ENCODE measurements at places on chromosomes 2 and 18.

- DNase-seq, result no peak
These were observed 1334.8 kb upstream of the CELF4 start for GRCh38 chr18:38900445-38900844.

DNA sequence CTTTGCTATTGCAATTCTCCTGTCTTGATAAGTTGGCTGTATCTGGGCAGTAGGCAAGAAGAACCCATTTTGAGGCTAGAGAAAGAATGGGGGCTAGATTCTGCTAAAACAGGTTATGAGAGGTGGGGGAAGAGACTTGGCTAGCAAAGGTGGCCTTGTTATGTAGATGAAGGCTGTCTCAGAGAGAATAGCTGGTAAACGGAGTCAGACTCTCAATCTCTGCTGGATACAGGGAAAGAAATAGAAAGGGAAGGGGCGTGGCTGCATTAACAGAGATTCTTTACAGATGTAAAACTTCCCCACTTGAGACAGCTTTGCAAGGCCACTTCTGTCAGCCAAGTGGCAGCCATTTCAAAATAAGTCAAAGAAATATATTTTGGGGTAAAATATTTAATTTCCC is 38.1 kb upstream of the ARHGAP25 start:
- no peak for DNase-seq

GRCh38 chr18:77539860-77540259 is 290.2 kb downstream of the GALR1 start:
- DNase-seq, result no peak

DNA sequence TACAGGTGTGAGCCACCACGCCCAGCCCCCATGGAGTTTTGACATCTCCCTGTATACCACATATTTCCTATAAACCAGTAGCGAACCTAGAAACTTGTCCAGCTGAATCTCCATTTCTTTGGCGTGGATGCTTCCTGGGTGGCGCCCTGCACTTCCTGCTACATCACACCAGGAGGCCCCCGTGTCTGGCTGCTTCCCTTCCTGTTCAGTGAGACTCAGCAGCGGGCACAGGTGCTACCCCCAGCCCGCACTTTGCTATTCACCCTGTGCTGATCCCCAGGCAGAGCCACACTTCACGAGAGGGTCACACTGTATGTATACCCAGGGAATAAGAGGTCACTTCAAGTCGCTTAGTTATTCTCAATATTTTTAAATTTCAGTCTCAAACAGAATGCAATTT is 35.0 kb downstream of the CYP27C1 start:
- no peak for DNase-seq

- no peak for DNase-seq
These were observed at the start of gene PSD4 for GRCh38 chr2:113173542-113174375. Gene PSD4, plus strand, starts transcription at chr2:113173971. Its CDS starts 8,486 bp downstream, at chr2:113182457.

DNA sequence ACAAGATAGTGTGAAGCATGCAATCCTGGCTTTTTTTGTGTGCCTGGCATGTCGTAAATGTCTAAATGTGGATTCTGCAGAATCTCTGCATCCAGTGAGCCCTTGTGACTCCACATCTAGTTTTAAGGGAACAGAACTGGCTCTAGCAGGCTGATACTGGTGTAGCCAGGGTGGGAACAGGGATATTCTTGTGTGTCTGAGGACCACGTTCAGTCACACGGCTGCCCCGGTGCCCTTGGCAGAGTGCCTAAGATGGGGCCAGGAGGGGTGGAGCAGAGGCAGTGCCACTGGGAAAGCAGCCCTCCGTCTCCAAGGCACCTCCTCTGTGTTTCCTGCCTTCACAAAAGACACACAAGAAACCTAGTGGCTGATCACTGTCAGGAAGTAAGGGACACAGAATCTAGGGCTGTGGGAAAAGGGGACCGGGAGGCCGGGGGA is 91.5 kb upstream of the PARD3B start:
- DNase-seq, result no peak

- peak; percentile 28 for DNase-seq
These were observed 1.5 kb downstream of the KDM3A start for GRCh38 chr2:86442642-86443005.

DNA sequence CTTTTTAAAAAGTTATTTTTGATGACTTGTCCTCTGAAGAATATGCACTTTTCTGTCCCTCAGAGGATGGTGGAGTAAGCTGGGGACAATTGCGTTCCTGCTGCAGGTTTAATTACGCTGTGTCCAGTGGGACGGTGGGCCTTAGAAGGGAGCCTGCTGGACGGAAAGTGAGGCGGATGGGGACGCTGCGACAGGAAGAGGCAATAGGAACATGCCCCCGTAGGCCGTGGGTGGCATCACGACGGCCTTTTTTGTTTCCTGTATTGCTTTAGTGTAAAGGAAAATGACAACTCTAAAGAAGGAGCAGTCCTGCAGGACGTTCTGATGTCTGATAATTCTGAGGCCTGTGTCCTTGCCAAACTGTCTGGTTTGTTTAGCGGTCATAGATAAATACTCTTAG is 121.6 kb downstream of the NFATC1 start:
- no peak for DNase-seq

- no peak for DNase-seq
These were observed 239.9 kb downstream of the KLHL29 start for GRCh38 chr2:23624915-23625314.

DNA sequence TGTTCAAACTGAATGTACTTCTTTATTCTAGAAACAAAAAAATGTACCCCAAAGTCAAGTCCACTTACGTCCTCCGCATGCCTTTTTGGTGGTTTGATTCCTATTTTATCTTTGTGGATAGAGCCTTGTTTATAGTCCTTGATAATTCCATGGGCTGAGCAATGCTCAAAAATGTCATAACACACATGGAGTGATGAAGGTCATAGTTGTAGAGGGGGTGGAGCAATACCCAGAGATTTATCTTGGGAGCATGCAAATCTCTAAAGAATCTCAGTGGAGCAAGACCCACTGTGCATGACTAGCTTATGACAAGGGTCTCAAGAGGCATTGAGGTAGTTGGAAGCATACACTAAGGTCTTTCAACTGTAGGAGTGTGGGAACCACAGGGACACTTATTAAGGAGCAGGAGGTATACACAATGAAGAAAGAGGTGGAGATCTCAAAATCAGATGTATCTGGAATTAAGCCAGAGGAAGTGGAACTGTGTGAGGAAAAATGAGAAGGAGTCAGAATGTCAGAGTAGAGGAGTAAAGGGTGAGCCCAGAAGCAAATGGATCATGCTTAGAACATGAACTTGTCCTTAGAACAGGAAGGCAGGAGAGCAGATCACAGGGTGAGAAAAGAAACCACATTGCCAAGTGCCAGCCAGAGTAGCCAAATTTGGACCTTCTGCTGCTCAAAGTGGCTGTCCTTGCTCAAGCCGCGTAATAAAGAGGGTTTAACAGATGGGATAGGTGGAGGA is 68.1 kb upstream of the STK39 start:
- DNase-seq, result no peak

GRCh38 chr2:238915196-238915595 is 67.3 kb downstream of the TWIST2 start:
- DNase-seq, result no peak

GRCh38 chr2:194686569-194686968 is 970.5 kb upstream of the SLC39A10 start:
- DNase-seq, result no peak

GRCh38 chr18:49276680-49277079 is 183.8 kb downstream of the DYM start:
- DNase-seq, result no peak

- DNase-seq, result no peak
These were observed 33.2 kb upstream of the GALNT3 start for GRCh38 chr2:165827016-165827920.

DNA sequence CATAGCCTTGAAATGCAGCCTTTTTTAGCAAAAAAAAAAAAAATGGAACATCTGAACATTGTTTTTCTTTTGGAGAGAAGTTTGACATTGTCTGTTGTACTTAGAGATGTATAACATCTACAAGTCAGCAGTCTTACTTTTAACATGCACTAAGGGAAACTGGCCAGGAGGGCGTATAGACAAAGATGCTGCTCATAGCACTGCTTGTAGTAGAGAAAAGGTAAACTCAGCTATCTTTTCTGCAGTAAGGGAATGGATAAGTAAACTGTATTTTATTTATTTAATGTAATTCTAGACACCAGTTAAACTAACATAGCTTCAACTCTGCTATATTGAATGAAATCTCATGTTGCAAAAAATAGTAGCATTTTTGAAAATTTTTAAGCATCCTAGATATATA is 489.6 kb downstream of the PTPRM start:
- DNase-seq, result no peak

DNA sequence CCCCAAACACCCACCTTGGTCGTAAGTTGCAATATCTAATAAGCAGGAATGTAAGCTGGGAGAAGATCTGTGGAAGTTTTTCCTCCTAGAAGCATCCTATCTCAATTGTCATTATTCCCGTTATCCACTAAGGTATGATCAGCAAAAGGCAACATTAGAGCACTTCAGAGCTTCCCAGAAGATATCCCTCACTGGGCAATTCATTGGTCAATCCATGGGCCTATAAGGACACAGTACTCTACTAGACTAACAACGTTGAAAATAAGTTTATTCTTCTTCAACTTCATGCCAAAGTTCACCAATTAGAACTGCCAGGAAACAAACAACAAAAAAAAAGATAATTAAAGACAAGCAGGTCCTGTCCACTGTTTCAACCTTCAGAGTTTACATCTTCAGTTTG is 433.0 kb upstream of the POU3F3 start:
- no peak for DNase-seq

GRCh38 chr2:176817061-176817565 is 395.5 kb upstream of the HNRNPA3 start:
- DNase-seq, result no peak

DNA sequence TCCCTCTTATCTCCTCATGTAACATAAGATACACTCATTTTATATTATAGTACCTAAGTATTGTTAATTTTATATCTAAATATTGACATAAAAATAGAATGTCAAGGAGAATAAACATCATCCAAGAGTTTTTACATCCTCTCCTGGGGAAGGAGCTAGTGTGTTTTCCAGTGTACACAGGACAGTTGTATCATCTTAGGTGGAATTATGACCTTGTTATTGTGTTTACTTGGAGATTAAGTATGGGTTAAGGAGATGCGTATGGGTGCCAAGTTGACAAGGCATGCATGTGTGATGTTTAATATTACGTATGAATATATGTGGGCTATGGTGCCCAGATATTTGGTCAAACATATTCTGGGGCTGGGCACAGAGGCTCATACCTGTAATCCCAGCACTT is 11.2 kb upstream of the DDX1 start:
- no peak for DNase-seq

- no peak for DNase-seq
These were observed 363.8 kb downstream of the LRP1B start for GRCh38 chr2:141767051-141767450.

DNA sequence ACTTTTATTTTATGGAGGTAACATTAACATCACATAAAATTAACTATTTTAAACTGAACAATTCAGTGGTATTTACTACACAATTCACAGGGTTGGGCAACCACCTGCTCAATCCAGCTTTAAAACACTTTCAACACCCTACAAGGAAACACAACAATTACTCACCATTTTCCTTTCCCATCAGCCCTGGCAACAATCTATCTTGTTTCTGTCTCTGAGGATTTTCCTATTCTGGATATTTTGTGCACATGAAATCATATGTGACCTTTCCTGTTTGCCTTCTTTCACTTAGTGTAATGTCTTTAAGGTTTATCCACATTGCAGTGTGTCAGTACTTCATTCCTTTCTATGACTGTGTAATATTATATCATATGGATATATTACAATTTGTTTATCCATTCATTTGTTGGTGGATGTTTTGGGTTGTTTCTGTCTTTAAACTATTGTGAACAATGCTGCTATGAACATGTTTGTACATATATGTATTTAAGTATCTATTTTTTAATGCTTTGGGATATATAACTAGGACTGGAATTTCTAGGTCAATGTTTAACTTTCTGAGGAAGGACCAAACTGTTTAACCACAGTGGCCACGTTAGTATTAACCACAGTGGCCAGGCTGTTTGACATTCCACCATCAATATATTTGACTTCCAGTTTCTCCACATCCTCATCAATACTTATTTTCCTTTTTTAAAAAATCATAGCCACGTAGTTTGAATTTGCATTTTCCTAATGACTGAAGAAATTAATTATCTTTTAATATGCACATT is 72.4 kb upstream of the KIF5C start:
- DNase-seq, result no peak

- DNase-seq, result no peak
These were observed 84.3 kb upstream of the SESTD1 start for GRCh38 chr2:179348906-179349305.

GRCh38 chr2:10873790-10874437 is 37.8 kb upstream of the KCNF1 start:
- no peak for DNase-seq

DNA sequence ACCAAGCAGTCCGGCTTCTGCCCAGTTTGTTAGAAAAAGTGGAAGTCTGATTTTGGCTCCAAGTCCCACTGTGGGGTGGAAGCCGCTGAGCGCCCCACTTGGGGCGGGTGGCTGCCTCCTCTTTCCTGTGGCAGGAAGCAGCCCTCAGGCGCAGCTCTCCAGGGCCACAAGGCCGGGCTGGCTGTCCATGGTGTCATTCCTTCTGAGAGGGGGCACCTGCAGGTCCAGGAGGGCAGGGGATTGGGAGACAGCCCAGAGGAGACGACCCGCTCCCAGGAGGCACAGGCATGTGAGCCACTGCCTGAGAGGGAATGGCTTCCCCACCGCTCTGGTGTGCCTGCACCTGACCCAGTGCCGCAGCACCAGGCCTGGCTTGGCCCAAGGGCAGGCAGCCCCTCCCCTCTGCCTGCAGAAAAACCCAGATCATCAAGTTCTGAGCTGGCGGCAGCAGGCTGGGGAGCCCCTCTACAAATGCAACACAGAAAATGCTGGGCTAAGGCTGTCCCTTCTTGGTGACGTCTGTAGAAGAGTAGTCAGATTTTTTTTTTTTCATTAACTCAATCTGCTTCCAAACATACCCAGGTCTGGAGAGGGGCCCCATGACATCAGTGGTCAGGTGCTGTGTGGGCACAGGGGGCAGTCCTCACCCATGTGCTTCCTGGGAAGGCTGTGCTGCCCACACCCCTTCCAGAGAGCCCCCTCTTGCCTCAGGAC is 38.4 kb downstream of the HS6ST1 start:
- DNase-seq, result no peak

DNA sequence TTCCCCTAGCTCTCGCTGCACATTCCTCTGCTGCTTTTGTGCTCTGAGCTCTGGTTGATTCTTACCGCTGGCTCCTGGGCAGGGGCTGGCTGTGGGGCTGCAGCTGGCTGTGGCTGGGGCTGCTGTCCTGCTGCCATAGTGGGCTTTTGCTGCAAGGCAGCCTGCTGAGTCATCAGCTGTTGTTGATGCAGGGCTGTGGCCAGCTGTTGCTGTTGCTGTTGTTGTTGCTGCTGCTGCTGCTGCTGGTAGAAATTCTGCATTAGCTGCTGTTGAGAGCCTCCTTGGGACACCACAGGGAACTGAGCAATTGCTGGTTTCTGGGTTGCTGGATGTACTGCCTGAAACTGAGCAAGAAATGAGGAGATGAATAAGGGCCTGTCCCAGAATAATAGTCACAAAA is 77.2 kb upstream of the NFU1 start:
- no peak for DNase-seq

- no peak for DNase-seq
These were observed 69.3 kb upstream of the MCFD2 start for GRCh38 chr2:46984642-46985476.

GRCh38 chr2:233572468-233572867 is 5.9 kb upstream of the USP40 start:
- no peak for DNase-seq

- DNase-seq, result no peak
These were observed 8.0 kb downstream of the GATA6 start for GRCh38 chr18:22177327-22177871.

- no peak for DNase-seq
These were observed 121.6 kb downstream of the ZRANB3 start for GRCh38 chr2:135409436-135409835.
